Cardiac septum (tissue), 1 donor: ENCODE measurements at places on chromosomes 1 and 21. TPM values are rescaled to one million over a fixed set of nuclear protein-coding genes. Genes with fewer than 3 reads are reported as not detected.

GRCh38 chr1:8873506-8874229 lies 4.8 kb downstream of the ENO1 start:
- peak; percentile 96 for DNase-seq

GRCh38 chr1:200693327-200693726 lies 23.6 kb upstream of the DDX59 start:
- DNase-seq: no peak

The AMY1C gene
- not detected for total RNA-seq

The OR6K3 gene
- total RNA-seq: not detected

The RAD54L gene
- 0.97 TPM for total RNA-seq
